ENCODE measurements at places on chromosomes 12 and 14.

- DNase-seq: no peak
These were observed 37.0 kb upstream of the PPFIBP1 start for GRCh38 chr12:27486961-27487360.

DNA sequence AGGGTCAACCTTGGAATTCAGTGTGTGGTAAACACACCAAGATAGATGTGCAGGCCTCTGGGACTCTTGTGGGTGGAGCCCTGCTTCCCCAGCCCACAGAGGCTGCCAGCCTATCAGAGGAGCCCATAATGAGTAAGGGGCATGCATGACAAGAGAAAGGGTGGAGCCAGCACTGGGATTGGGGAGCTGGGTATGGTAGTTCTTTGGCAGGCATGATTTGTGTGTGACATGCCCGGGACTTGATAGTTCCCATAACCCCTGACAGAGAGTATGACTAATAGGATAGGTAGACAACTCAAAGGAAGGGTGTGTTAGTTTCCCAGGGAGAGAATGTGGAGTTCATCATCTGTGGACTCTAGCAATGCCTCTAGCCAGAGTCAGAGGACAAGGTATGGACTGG is 143.0 kb downstream of the EMP1 start:
- no peak for DNase-seq

- no peak for DNase-seq
These were observed 89.1 kb upstream of the ZDHHC17 start for GRCh38 chr12:76674669-76675315.

GRCh38 chr12:31318657-31319269 is 7.2 kb downstream of the SINHCAF start:
- no peak for DNase-seq

GRCh38 chr12:90287585-90287984 is 578.9 kb upstream of the ATP2B1 start:
- no peak for DNase-seq

DNA sequence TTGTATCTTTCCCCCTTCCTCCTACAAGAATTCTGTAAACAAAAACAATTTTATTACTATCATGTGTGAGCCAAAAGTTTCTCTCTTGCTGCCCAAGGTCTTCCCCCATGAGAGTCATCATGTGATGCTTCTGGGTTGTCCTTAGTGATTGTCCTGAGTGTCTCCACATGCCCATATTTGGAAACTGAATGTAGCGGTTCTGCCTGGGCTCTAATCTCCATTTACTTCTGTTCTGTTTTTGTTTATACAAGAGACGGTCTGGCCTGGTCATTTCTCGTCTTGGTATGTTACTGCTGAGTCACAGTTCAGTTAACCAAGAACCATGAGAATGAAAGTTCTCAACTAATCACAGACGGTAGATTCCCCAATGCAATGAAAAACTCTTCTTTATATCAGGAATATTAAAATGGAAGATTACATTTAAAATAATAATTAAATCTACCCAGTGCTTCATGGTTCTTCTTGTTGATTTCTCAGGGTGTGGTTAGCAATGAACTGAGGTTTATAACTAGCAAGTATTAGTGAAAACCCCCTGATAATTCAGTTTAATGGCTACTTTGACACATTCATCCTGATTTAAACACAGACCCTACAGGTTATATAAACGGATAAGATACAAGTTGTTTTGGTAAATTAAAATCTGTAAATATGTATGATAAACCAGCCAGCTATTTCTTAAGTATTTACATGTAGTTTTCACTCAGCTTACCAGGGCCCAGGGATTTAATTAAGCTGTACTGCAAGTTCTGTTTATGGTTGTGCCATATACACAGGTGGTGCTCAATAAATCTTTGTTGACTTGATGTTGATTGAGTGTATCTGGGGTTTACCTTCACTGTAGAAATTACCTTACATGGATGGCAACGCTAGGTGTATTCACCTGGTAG is 81.1 kb downstream of the PELI2 start:
- no peak for DNase-seq

GRCh38 chr12:96606644-96607043 is 117.3 kb downstream of the CFAP54 start:
- no peak for DNase-seq

DNA sequence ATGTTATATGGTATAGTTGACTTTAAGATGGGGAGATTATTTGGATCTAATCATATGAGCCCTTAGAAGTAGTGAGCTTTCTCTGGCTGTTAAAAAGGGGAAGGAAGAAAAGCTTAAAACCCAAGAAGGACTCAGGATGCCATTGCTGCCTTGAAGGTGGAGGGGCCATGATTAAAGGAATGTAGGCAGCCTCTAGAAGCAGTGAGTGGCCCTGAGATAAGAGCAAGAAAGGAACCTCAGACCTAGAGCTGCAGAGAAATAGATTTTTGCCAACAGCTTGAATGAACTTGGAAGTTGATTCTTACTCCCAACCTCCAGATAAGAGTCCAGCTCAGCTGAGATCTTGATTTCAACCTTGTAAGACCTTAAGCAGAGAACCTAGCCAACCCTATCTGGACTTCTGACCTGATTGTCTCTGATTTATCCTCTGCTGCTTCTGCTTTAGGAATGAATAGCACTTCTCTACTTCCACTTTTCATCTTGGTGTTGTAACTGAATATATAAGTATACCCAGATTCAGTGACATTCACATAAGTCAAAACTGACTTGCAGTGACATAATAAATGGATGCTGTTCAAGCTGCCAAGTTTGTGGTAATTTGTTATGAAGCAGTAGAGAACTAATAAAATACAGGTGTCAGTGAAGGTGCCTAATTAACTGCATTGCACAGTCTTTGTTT is 33.5 kb downstream of the RAD51B start:
- DNase-seq: no peak

DNA sequence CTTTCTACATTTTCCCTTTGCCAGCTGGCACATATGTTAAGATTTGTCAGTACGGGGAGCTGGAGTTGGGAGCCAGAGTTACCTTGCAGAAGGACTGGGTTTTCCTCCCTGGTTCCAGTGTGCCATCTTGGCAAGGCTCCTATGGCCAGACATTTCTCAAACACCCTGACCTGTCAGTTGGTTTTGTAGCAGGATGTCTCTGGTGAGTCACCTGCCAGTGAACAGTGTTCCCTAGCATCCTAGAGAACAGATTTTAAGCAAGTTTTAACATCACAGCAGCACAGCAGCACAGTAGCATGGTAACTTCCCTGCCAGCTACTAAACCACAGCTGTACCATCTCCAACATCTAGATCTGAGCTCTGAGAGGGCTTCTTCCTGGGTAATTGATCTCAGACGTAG is 26.2 kb upstream of the KTN1 start:
- DNase-seq: no peak

- DNase-seq: no peak
These were observed 365.3 kb downstream of the ZFP36L1 start for GRCh38 chr14:68427550-68427890.

DNA sequence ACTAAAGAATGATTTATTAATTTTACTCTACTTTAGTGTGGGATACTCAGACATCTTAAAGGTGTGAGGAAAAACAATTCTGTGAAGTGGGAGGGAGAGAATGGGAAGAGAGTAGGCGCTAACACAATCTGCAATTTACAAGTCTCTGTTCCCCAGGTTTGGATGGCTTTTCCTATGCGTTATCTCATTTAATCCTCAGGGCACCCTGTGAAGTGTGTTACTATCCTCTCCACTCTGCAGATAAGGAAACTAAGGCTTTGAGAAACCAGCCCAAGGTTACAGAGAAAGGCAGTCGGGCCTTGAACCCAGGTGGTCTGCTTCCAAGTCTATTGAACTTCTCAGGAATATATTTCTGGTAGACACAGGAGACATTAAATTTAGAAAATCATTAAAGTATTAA is 36.2 kb upstream of the TUBA1C start:
- DNase-seq: no peak

DNA sequence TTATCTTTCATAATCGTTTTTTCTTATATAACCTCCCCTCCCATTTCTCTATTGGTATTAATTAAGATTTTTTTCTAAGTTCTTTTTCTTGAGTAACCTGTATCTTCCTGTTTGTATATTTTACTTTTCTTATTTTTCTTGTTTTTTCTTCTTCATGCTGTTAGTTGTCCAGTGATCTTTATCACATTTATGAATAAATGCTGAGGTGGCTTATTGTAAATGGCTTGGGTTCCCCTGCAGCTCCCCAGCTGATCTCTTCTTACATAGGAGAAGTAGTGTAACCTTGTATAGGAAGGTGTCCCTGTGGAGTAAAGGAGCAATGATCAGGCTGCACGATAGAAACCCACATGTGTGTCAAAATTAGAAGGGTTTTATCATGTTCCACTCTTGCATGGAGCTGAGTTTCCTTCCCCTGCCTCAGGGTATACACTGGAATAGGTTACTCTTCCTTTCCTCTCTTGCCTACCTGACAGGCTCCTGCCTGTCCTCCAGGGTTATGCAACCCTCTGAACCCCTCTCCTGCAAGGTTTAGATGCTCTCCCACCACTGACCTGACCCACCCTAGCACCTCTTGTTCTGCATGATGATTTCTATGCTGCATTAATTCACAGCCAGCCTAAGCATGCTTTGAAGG is 334.8 kb upstream of the RGS6 start:
- DNase-seq: no peak

DNA sequence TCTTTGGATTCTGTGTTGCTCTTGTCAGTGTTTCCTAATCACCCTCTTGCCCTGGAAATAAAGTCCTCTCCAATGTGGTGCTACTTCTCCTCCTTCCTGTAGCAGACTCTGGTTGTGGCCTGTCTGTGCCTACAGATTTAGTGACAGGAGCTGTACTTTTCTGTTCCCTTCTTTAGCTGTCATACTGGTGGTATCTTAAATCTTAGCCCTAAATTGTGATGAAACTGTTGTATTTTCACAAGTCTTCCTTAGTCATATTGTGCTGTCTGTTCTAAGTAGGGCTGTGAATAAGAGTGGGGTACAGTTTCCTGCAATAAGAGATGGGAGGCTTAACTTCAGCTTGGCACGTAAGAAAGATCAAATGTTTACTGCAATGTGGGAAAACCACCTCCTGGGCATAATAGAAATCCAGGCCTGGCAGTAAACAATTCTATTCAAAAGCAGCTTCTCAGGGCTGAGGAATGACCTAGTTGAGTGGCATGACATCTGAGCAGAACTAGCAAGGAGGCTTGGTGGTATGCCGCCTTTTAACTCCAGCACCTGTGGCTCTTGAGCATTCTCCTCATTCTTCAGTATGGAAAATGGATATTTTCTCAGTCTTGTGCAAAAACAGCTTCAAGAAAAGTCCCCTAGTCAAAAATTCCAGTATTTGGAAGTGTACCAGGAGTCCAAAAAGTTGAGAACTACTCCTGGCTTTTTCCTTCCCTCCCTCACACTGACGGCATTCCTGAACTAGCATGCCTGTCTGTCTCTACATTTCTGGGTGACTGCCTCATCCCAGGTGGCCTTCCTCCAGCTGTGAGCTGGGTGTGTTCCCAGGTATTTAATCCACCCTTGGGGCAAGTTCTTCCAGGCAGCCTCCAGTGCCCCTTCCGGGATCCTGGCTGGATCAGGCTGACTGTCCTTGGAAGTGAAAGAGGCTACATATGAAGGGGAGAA is 19.5 kb downstream of the ANO6 start:
- no peak for DNase-seq

- no peak for DNase-seq
These were observed 217.6 kb upstream of the CNTN1 start for GRCh38 chr12:40474630-40475029.

- DNase-seq: no peak
These were observed 7.6 kb upstream of the PRPF40B start for GRCh38 chr12:49615725-49616124.

GRCh38 chr12:15856097-15856982 is 25.8 kb upstream of the STRAP start:
- no peak for DNase-seq

- DNase-seq: no peak
These were observed 47.7 kb downstream of the SPRING1 start for GRCh38 chr12:116689979-116690744.

DNA sequence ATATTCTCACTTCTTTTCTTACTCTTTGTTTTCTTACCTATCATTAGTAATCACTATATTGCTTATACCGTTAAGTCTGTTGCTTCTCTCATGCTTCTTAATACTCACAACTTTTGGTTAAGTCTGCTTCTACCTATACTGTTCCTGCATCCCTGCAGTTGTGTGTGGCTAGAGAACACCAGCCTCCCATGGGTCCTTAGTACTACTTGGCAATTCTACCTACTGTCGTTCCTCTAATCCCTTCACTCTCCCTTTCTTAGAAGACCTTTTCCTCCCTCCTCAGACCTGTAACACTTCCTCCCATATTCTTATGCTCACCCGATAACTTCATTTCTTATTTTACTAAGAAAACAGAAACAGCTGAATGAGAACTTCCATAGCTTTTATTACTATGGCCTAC is 29.3 kb downstream of the CNOT2 start:
- DNase-seq: no peak

Measured in CD8-positive, alpha-beta T cell (primary cell).